Breast epithelium (tissue), 4 donors: ENCODE measurements at places on chromosomes 11 and 22.

DNA sequence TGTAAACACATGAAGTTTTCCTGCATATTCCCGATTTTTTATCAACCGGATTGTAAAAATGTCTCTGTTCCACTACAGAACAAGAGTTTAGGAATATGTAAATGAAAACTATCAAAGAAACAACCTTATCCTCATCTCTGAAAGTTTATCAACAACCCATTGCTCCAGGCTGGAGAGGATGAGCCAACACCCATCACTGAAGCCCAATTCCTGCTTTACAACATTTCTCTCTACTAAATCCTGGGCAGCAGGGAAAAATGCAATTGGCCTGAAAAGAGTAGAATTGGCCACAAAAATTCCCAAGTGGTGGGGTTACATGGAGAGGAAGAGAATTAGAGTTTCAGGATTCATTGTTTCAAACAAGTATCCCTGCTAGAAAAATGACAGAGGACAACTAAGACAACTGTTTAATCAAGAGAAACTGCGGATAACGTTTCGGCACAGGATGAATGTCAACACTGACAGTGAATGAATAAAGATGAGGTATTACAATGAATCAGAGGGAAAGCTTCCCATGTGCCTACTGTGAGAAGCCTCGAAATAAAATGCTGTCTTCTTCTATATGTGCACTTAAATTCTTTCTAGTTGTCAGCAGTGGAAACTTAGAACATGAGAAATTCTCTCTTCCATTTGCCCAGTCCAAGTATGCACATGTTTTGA lies 317.3 kb upstream of the ANO3 start:
- DNase-seq, result no peak

GRCh38 chr11:93532281-93532789 lies 10.9 kb downstream of the SMCO4 start:
- no peak for DNase-seq

GRCh38 chr22:41862530-41863266 lies 29.8 kb downstream of the SREBF2 start:
- no peak for DNase-seq

GRCh38 chr11:99934008-99934407 lies 753.1 kb upstream of the ARHGAP42 start:
- no peak for DNase-seq

- no peak for DNase-seq
Measured at GRCh38 chr11:36296884-36297543, 926 bp downstream of the PRR5L start.

DNA sequence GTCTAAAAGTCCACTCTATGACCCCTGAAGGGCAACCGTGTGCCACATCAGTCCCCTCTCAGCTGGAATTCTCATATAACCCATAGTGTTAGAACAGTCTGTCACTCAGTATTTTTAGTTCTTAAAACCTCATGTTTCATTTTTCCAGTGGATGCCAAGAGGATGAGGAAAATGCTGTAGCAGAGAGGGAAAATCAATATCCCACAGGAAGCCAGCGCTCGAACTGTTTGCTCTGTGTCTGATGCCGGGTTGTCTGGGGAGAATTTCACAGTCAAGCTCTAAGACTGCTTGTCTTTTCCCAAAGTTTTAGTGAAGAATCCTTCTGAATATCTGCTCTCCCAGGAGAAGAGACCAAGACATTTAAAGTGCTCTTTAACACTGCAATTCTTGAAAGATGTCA lies 360.9 kb downstream of the OPCML start:
- DNase-seq, result no peak

GRCh38 chr11:73151416-73151815 lies 9.3 kb upstream of the FCHSD2 start:
- DNase-seq, result no peak

- no peak for DNase-seq
Measured at GRCh38 chr11:62345861-62346260, 8.6 kb downstream of the ASRGL1 start.

DNA sequence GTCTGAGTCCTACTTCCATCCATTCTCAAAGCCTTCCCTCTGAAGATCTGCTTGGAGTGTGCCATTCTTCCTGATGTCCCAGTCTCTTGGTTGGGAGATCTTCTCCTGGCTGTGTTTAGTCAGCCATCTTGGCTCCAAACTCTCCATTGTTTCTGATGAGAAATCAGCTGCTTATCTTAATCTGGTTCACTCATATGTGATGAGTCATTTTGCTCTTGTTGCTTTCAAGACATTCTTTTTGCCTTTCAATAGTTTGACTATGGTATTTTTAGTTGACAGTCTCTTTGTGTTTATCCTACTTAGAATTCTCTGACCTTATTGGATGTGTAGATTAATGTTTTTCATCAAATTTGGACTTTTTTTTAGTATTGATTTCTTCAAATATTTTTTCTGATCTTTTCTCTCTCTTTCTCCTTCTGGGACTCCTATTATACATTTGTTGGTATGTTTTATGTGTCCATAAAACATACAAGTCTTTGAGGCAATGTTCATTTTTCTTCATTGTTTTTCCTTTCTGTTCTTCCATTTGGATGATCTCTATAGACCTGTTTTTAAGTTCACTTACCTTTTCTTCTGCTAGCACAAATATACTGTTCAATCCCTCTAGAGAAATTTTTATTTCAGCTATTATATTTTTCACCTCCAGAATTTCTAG lies 77.2 kb upstream of the CLPB start:
- no peak for DNase-seq

GRCh38 chr22:31477329-31477728 lies 12.3 kb downstream of the EIF4ENIF1 start:
- no peak for DNase-seq
